ENCODE measurements at places on chromosomes 11 and 22.

DNA sequence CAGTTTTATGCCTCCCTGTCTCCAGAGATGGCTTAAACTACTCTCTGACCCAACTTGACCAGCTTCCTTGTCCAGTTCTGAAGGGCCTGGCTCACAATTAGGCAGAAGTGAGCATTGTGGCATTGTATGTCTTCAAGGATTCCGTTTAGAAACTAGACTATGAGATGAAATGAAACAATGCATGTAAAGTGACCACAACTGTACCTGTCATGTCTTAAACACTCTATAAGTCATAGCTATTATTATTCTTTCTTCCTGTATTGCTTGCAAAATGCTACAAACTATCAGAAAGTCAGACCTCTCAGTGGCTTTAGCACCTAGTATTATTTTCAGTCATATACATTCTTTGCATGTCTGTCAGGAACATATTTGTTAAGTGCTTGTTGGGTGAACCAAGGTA is 127.9 kb upstream of the MTMR2 start:
- no peak for DNase-seq

DNA sequence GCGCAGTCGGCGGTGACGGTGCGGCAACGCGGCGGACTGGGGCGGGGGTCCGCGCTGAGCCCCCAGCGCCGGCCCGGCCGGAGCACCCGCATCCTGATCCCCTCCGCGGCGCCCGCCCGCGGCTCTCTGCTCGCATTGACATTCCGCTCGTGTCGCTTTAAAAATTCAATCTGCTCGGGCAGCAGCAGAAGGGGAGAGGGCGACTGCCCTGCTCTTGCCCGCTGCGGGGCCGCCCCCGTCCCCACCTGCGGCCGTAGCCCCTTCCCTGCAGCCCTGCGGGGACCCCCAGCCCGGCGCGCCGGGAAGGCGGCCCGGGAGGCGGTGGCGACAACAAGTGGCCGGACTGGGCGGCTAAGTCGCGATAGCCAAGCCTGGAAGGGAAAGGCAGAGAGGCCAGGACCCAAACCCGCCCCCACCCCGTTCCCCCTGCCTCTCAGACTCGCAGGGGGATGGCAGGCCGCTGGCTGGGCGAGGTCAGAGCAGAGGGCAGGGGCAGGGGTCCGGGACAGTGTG is 1.1 kb downstream of the CABP7 start:
- DNase-seq: no peak

DNA sequence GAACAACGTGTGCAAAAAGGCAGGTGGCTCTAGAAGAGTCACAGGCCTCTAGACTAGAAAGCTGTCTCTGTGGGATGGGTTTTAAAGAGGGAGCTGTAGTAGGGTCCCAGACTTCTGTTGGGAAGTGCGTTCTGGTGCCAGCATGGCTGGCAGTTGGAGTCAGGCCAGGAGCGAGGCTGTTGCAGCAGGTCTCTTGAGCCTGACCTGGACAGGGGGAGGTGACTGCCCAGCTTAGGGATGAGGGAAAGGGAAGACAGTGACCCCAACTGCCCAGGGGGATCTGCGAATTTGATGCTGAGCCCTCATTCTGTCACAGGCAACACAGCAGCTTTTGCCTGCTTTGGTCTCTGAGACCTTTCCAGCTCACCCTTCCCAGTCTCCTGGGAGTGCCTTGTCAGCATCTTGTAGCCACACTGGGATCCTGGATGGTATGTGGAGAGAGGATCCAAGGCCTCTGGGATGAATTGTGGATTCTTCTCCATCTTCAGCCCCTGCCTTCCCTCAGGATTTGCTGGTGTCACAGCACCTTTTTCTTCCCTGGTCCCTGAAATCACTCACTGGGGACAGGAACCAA is 3.4 kb downstream of the TSKU start:
- no peak for DNase-seq

DNA sequence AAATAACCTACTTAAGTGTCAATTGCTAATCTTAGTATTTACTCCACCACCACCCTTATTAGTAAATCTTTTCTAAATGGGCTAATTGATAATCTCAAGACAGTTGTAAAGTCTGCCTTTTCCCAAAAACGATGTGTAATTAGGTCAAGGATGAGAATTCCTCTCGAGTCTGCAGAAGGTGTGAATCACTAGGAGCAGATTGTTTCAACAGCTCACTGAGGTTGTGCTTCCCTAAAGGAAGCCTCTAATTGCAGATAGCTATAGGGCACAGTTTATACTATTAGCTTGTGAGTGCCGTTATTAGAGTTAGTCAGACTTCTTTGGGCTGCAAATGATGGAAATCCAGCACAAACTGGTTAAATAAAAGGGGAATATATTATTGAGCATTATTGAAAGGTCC is 84.9 kb downstream of the C11orf91 start:
- no peak for DNase-seq

DNA sequence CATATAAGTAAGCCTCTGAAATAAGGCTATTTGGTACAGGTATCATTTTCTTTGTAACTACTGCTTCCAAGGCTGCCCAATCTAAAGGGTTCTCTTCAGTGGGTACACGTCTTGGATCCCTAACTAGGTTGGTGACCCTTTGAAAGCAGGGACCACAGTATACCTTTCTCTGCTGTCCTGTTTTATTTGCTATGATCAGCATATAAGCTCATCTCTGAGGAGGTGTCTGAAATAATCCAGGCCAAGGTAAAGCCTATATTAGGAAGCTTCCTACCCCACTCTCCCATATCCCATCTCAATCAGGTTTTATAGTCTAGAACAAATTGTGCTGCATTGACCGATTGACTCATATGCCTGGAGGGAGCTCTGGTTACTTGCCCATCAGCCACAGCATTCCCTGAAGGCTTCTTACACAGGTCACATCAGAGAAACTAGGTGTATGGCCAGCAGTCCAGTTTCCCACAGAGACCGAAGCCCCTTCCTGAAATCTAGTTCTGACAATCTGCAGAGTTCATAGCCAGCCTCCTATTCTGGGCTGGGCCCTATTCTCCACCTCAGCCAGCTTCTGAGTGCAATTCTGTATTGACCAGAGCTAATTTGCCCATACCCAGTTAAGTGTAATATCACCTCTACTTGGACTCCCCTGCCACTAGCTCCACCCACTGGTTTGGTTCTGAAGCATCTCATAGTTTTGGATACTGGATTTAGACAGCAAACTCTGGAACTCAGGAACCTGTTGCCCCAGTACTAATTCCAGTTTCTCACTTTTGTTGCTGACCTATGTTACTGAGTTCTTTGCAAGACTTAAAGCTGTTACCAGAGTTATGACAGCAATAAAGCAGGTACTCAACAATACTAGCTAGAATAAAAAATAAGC is 62.1 kb upstream of the ARHGAP20 start:
- DNase-seq: no peak

DNA sequence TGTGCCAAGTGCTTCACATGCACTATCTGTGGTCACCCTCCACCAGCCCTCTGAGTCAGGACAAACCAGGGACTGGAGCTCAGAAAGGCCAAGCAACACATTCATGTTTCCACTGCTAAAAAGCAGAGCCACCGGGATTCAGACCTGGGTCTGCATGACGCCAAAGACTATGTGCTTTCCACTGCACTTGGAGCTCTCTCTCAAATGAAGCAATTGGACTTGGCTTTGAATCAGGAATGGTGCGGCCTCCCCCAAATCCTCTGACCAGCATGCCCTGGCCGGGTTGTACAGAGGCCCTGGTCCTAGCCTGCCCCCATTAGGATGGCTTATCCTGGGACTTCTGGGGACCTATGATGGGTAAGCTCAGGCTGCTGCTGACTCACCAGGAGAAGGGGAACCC is 80.7 kb downstream of the PKNOX2 start:
- DNase-seq: no peak

DNA sequence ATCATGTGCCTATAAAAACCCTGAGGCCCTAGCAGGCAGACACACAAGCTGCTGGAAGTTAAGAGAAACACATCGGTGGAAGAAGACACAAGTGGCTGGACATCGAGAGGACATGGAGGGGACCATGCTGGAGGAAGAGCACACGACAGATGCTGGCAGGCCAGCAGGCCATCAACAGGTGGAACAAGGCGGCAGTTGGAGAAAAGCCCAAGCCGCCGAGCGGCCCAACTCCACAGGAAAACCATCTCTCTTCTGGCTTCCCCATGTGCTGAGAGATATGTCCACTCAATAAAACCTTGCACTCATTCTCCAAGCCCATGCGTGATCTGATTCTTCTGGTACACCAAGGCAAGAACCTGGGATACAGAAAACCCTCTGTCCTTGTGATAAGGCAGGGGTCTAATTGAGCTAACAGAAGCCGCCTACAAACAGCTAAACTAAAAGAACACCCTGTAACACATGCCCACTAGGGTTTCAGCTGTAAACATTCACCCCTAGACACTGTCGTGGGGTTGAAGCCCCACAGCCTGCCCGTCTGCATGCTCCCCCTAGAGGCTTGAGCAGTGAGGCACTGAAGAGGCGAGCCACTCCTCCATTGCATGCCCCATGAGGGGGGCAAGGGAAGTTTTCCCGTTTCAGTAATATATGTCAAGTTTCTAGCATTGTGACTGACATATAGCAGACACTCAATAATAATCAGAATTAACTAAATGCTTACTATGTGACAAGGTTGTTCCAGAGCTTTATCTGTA is 39.0 kb upstream of the MMP20 start:
- DNase-seq: peak; percentile 52

DNA sequence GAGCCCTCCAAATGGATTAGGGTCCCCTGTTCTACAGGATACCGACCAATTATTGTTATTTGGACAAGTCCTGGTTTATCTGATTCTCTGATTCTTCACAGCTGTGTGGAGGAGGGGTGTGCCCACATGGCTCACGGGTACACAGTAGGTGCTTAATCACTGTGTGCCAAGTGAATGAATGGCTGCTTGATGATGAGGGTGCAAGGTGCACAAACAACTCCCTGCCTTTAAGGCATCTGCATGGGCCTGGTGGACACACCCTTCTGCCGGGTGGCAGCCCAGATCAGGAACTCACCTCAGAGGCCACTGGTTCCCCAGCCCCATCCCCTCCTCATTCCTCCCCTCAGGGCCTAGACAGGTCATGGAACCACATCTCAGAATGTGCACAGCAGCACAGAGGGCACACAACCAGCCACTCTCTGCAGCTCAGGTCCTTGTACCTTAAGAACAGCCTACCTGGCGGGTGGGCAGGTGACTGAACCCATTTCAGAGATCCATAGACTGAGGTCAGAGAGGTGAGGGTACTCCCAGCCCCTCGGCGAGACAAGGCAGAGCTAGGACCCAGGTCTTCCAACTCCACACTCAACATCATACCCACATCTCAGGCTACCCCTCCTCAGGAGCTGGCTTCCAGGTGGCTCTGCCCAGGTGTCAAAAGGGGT is 50.3 kb downstream of the SHANK2 start:
- no peak for DNase-seq

DNA sequence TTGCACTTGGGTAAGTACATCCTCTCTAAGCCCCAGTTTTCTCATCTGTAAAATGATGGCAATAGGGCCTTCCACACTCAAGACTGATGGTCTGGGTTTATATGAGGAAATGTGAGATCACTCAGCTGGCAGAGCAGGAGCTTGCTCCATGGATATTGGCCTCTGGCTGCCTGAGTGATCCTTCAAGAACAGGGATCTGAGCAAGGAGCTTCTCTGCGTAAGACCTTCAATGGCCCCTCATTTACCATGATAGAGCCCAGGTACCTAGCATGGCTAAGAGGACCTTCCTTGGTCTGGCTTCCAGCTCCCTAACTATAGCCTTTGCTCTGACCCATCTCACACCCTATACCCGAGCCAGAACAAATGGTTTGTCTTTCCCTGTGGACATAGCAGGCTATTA is 5.5 kb downstream of the ROBO4 start:
- no peak for DNase-seq

GRCh38 chr11:117838901-117839300 is 14.4 kb upstream of the FXYD2 start:
- DNase-seq: no peak

GRCh38 chr11:48093323-48093722 is 113.0 kb downstream of the PTPRJ start:
- DNase-seq: no peak

- DNase-seq: no peak
These were observed 1.1 kb downstream of the PANX1 start for GRCh38 chr11:94129512-94130297.

DNA sequence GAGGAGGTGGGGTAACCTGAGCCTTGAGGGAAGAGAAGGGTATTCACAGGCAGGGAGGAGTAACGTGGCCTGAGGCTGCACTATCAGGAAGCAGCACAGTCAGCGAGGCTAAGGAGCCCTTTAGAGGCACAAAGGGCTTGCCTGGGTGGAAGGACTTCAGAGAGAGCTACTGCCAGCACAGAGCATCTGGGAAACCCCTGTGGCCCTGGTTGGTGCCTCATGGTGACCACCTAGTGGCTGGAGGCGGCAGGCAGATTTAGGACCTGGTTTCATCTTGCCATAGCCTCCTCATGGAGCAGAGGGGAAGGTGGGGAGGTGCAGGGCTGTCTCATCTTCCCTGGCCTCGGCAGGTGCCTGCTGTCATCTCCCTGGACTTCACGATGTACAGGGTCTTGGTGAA is 64.5 kb downstream of the MPPED1 start:
- DNase-seq: peak; percentile 19

DNA sequence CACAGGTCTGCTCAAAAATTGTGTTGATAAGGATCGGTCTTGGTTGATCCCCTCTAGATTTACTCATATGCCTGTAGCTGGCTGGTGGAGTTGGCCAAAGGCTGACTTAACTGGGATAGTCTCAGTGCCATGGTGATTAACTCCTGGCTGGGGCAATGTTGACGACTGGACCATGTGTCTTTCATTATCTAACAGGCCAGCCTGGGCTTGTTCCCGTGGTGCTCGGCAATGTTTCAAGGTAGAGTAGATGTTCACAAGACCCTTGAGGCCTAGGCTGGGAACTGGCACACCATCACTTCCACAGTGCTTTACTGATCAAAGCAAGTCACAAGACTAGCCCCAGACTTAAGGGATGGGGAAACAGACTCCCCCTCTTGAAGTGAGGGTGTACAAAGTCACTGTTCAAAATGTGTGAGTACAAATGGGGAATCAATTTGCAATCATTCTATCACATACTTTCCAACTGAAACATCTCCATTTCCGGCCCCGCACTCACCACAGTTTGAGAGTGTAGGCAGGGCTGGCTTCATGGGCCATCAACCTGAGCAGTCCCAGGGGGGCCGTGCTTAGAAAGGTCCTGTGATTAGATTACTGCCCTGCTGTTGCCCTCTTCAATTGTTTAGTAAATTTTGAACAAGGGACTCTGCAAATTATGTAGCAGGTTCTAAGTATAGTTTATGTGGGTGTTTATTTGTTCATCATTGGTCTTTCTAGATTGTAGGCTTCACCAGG is 240.8 kb downstream of the NELL1 start:
- no peak for DNase-seq

- DNase-seq: no peak
These were observed 3.0 kb upstream of the NRGN start for GRCh38 chr11:124736736-124737135.

DNA sequence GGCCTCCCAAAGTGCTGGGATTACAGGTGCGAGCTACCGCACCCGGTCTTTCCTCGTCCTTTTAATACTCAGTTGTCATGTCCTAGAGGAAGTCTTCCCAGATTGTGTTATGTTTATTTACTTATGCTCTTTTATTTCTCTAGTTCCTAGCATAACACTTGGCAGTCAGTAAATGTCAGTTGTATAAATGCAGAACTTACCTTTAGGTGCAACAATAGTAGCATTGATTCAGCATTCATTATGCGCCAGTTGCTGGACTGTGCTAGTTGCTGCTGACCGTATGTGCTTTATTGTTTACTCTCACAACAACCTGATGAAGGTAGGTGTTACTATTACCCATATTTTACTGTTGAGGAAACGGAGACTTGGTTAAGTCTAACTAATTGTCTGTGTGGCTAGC is 20.8 kb downstream of the QSER1 start:
- no peak for DNase-seq

Measured in SK-MEL-5 (cell line).